NCI-H1417 treated with DMSO at 0.1 percent for 48 hours (cell line): ENCODE measurements at places on chromosomes 2 and 18.

DNA sequence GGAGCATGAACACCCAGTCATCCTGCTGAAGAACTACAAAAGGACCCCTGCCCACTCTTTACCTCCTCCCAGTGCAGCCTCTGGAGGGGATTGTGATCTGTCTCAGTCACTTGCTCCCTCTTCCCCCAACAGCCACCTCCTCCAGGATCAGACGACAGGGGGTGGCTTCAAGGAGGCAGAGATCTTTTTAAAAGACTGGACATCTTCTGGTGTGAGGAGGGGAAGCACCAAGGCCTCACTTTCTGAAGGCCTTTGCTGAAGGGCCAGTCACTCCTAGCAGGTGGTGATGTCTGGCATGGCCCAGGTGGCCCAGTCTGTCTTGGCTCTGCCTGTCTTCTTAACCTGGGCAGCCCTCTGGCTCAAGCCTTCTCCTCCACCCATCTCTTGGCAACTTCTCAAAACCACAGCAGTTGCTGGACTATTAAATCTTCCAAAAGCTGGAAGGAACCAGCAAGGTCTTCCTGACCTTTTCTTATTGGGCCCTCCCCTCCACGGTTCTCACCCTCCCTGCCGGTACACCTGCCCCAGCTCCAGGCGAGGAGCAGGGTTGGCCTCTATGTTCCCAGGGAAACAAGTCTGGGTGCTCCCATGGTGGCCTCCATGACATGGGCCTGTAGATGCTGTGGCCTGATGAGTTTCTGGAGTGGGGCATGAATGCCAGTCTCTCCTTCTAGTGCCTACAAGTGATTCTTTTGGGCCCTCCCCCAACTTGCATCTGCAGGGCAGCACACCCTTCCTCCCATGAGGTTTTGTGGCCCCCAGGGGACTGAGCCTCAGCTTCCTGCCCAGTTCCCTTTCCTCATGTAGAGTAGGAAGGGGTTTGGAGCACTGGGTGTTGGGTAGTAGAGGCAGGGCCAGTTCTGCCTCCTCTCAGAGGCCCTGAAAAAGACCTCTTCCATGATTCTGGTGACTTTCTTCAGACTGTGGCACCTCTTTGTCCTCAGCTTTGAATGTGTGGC, 5.0 kb upstream of the ATP6V1B1 start:
- no peak for DNase-seq

DNA sequence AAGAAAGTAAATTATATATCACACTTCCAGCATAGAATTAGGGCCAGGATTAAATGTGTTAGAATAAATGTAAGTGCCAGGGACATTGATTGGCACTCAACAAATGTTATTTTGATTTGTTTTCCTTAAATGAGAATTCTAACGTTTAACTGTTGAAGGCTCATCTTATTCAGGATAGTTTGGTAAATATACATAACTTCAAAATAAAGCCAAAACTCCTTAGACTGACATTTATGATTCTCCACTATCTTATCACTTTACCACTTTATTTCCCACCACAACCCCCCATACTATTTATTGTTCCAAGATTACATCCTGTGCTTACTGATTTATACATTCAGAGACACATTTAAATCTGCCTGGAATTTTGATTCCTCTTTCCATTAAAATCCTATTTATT, 769.5 kb upstream of the CDH2 start:
- no peak for DNase-seq

DNA sequence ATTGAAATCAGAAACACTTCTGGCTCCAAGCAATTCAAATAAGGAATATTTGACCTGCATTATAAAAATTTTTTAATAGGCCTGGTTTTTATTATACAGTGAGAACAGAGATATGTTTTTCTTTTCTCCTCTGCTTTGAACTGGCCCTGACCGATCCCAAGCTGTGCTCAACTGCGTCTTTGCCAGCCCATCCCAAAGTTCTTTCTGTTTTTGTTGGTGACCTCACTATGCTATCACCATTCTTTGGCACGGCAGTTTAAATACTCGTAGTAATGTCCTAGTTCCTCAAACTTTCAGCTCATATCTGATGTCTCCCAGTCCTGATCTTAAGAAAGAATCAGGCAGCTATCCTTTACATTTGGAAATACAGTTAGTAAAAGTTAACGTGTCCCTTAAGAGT, 42.3 kb upstream of the NETO1 start:
- DNase-seq: no peak

DNA sequence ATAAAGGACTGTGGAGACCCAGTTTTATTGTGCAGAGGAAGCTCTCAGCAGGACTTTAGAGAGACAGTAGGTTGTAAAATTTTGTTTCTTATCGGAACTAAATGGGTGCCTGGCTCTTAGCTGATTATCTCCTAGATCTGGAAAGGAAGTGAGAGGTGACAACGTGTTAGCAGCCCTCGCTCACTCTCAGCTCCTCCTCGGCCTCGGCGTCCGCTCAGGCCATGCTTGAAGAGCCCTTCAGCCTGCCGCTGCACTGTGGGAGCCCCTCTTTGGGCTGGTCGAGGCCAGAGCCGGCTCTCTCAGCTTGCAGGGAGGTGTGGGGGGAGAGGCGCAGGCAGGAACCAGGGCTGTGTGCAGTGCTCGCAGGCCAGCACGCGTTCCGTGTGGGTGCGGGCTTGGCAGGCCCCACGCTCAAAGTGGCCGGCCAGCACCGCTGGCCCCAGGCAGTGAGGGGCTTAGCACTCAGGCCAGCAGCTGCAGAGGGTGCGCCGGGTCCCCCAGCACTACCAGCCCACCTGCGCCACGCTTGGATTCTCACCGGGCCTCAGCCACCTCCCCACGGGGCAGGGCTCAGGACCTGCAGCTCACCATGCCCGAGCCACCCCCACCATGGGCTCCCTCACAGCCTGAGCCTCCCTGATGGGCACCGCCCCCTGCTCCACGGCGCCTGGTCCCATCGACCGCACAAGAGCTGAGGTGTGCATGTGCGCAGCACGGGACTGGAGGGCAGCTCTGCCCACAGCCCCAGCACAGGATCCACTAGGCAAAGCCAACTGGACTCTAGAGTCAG, 4.6 kb upstream of the MFF start:
- DNase-seq: no peak

GRCh38 chr2:227703961-227704360, 13.9 kb downstream of the SLC19A3 start:
- DNase-seq: no peak

- no peak for DNase-seq
These were observed 117.4 kb upstream of the CHRNA1 start for GRCh38 chr2:174881678-174882077.

DNA sequence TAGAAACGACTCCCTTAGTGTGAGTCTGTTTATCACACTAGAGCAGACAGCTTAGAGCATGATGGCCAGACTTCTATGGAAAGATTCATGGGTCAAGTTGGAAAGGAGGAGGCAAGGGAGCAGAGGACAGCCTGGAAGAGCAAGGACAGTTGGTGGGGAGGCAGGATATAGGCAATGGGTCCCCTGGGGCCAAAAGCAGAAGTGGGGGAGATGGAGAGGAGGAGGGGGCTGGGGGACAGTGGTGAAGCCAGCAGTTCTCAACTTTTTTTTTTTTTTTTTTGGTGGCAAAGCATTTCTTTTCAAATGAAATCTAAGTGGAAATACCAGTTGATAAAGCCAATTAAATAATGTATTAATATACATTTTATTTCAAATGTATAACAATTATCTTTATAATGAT, 197.9 kb downstream of the HRH4 start:
- no peak for DNase-seq

GRCh38 chr2:37472959-37473358, 128.5 kb downstream of the QPCT start:
- DNase-seq: peak; percentile 8

DNA sequence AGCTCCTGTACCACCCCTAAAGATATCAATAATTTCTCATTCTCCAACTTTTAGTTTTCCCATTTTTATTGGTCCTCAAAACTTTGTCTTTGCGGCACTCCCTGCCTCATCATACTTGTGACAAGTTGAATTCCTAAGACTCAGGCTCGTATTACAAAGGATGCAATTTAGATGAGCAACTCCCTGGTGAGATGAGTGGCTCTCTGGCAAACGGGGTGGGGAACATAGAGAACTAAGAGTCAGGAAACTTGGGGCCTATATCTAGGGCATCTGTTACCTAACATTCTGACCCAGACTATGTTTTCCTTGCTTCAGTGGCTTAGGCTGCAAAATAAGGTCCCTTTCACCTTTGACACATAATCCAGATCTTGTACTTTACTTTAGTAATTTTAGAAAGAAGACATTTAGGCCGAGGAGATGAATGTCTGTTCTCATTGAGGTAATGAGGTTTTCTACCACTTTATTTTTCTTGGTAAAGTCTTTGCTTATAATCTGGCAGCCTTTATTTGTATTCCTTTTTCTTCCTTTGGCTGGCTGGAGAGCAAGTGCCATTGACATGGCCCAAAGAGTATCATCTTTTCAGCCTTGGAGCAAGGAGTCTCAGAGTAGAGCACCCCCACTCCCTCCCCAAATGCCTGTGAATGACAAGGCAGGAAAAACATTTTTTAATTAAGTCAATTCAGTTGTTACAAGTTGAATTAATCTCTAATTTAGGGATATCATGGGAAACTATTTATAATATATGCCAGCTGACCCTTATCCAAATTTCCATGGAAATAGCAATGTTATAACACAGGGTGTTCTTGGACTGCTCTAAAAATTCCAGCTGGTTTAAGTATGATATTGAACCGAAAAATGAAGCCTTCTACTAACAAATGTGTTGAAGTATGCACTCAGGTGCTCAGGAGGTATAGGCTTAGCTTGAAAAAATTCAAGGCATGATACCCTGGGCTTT, 15.2 kb downstream of the TSPYL6 start:
- no peak for DNase-seq

- DNase-seq: no peak
These were observed 268.5 kb upstream of the ZSWIM2 start for GRCh38 chr2:187117483-187117882.

DNA sequence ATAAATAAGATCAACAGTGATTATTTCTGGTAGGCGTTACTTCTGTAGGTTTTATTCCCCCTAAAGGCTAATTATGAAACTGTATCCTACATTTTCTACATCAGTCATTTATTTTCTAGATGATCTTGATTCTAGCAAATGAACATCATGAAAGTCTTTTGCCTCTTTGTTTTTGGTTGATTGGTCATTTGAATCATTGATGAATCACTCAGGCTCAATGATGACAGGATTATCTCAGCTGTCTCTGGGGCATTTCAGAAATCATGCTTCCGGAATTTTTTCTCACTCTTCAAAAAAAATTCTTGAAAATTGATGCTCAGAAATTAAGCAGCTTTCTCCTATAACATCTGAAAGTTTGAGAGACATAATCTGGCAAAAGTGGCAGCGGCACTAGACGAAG, 298.9 kb upstream of the TCF4 start:
- DNase-seq: no peak

DNA sequence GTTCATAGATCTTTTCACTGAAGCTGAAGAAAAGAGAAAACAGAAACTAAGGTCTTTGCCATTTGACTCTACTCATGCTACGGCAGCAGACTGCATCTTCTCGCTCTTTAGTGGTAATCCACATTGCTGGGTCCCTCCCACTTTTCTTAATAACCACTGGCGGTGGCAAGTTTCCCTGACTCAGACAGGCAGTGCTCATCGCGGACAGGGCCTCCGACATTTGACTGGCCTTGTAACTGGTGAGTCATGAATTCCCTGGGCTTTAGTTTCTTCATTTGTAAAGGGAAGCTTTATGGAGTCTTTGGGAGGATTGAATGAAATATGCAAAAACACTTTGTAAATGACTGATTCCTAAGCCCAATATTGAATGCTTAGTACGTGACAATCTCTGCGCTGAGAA, 238.2 kb upstream of the RBBP8 start:
- no peak for DNase-seq

DNA sequence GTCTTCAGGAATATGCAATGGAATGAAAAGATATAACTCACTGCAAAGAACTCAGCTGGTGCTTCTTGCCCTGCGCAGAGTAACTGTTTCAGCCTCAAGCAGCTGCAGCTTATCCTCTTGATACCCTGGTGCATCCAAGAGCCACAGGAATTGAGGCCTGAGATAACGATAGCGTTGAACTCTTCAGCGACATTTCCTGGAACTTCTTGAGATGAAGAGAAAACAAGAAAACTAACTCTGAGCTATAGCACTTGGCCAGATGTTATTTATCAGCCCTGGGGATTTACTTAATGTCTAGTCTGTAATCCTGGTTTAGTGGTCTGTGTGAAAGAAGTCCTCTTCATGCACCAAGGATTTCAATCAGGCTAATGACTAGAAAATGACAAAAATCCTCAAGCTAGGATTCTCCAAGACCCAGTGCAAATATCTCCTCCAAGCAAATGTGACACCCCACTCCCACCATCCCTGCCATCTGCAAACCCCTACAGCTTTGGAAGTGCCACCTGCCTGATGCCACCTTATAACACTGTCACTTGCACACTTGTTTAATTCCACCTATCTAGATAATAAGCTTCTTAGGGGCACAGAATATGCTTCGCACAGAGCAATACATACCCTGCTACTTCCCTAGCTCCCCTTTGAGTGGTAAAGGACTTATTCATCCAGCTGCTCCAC, 40.6 kb downstream of the EHD3 start:
- no peak for DNase-seq

DNA sequence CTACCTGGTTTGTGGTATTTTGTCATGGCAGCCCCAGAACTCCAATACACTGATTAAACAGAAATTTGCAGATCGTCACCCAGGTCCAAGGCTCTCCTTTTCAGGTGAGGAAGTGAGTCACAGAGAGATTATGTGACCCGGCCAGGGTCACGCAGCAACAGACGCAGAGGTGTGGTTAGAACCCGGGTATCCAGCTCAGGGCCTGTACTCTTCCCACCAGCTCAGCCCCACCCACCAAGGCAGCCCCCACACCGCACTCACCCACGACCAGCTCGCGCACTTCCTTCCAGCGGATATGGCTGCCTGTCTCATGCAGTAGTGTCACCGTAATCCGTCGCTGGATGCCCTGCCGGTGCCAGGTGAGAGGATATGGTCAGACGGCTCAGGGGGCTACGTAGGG, 48.1 kb downstream of the AQP12A start:
- no peak for DNase-seq
